ENCODE measurements at places on chromosomes 13 and 19. TPM values are rescaled to one million over a fixed set of nuclear protein-coding genes. Genes with fewer than 3 reads are reported as not detected.
A peak's percentile ranks its signal among the peaks of the same experiment; 100 is the strongest.

DNA sequence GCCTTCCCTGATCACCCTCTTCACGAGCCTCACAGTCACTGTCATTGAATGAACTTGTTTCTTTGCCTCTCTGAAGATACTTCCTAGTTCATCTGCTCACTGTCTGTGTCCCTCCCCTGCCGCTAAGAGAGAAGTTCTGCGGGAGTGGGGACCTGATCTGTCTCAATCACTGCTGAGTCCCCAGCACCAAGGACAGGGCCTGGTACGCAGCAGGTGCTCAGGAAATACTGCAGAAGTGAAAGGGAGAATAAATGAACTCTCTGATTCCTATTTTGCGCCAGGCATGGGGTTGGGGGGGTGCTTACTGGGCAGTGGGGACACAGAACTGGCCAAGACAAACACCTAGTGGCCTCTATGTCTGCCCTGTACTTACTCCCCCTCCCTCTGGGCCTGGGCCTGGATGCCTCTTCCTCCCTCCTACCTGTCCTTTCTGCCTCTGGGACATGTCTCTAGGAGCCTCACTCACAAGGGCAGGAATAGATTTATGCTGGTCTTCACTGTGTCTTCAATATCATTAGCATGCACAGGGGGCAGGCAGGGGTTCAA is 17.5 kb downstream of the FCGBP start:
- no peaks in the 10 kb centered on the region for H3K36me3 ChIP-seq
- no peak overlapping the region for H3K4me3 ChIP-seq
- H3K27me3 ChIP-seq, result peaks cover 19% of the 10 kb centered on the region
- peak; percentile 27 for DNase-seq
- H3K27ac ChIP-seq, result no peak overlapping the region

DNA sequence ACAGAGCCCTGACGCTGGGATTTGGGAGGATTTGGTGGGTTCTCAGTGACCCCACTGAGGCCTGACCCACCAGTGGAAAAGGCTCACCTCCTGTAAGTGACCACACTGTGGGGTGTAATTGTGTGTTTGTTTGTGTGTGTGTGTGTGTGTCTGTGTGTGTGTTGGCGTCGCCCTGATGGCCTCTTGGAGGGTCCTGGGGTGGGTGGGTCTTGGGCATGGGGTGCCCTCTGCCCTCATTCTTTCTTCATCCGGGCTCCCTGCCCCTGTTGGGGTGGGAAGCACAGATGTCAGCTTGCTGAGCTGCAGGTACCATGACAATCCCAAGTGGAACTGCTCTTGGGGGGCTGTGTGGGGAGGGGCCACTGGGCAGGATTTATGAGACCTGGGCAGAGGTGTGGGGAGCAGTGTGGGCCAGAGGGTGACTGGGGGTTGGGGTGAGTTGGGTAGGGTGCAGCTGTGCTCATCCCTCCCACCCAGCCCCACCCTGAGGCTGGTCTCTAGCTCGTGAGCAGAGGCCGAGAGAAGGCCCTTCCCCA is 22.8 kb downstream of the WTIP start:
- peaks cover 7% of the 10 kb centered on the region for H3K4me1 ChIP-seq
- no peak overlapping the region for H3K27ac ChIP-seq
- no peak for DNase-seq
- no peaks in the 10 kb centered on the region for H3K27me3 ChIP-seq

The HIF3A gene
- total RNA-seq, result 93.6 TPM

The CEACAM5 gene
- not detected for total RNA-seq

The ZNF799 gene
- total RNA-seq, result 5.9 TPM
